NCI-H345 (cell line): ENCODE measurements at places on chromosomes 16 and 17.

GRCh38 chr17:17084317-17084835 is 42.1 kb downstream of the MPRIP start:
- DNase-seq: no peak

DNA sequence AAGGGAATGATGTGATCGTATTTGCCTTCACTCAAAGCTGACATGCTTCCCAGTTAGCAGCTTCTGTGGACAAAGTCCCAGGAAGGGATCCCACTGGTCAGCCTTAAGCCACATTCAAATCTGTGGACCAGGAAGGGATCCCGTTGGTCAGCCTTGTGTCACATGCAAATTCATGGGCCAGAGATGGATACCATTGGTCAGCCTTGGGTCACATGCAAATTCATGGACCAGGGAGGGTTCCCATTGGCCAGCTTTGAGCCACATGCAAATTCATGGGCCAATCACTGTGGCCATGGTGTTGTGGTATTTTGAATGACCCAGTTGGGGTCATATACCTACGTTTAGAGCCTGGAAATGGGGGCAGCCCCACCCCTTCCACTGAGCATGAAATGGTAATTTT is 201.6 kb downstream of the HS3ST4 start:
- DNase-seq: no peak

DNA sequence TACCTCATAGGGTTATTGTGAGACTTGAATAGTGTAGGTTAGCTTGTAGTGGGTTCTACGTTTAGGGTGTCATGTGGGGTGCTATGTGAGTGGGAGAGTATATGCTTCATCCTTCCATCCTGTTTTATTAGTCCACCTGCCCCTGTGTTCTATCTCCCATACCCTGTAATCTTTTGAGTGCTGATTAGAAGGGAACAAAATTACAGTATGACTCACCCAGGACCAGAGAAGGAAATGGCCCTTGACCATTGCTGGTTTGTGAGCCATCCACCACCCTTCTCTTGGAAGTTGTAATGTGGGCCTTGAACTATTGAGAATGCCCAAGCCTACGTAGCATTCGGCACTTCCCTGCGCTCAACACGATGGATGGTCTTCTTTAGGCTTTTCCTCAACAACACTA is 17.1 kb downstream of the SAP30BP start:
- no peak for DNase-seq

GRCh38 chr17:57379237-57379894 is 123.0 kb downstream of the MSI2 start:
- no peak for DNase-seq

DNA sequence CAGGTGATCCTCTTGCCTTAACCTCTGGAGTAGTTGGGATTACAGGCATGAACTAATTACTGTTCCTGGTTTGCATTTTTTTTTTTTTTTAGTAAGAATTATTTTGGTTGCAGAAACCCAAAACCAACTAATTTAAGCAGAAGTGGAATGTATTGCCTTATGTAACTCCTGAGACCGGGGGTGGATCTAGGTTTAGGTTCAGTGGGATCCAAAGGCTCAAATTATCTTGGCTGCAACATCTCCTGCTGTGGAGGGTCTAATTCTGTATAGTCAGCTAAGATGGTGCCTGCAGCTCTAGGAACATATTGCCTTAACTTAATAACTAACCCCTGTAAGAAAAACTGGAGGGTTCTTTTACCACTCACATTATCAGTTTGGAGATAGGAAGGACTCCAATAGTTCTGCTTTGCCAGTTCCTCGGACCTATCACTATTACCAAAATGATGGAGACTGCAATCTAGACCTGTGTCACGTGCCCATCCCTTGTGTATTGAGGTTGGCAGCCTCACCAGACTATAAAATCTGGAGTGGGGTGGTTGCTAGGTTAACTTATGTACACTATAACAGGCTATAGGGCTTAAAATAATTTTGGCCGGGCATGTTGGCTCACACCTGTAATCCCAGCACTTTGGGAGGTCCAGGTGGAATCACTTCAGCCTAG is 8.5 kb downstream of the SNTB2 start:
- no peak for DNase-seq

GRCh38 chr17:61369751-61370150 is 29.9 kb upstream of the TBX2 start:
- DNase-seq: no peak

DNA sequence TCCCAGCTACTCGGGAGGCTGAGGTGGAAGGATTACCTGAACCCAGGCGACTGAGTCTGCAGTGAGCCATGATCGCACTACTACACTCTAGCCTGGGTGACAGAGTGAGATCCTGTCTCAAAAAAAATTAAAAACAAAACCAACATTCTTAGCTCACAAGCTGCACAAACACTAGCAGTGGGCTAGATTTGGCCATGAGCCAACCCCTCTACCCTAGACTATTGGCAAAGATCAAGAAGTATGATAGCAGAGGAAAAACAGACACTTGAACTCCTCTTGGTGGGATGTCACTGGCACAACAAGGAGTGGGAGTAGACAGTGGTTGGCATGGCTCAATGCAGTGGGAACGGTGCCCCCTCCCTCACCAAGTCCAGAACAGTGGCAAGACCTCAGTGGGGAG is 19.6 kb upstream of the RIPOR1 start:
- no peak for DNase-seq

DNA sequence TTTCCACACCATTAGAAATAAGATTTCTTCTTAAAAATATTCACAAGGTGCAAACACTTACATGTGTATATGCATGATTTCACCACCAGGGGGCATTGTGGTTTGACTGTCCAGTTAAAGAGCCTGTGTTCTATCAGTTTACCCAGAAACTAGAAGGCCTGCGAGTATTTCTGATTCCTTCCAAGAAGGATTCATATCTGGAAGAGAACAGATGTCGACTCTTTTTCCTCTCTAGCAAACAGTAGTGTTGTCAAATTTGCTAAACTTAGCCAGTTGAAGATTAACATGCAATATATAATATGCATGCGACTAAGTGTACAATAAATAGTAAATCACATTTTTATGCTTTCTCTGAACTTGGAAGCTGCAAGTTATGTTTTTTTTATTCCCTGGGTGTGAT is 404.1 kb downstream of the WWOX start:
- DNase-seq: peak; percentile 47

DNA sequence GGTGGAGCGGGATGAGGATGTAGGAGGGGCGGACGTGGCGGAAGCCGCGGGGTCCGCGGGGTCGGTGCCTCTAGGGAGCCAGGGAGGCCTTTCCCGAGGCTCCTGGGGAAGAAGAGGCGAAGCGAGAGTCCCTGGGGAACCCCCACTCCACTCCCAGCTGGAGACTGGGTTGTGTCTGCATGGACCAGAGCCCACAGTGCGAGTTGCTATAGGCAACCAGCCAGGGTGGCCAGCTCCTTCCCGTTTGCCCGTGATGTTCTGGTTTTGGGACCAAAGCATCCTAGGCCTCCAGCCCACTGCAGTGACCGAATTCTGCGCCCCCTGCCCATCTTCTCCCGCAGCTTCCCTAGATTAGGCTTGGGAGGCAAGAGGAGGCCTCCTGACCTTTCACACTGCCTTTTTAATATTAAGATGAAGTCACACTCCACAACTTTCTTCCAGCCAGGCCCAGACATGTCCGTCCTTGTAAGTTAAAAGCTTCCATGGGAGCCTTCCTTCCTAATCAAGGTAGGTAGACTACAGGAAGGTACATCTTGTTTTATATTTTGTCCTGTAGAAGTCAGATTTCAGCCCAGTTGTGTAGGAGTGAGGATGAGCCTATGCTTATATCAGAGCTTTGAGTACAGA is 469 bp downstream of the AMZ2 start:
- DNase-seq: peak; percentile 74

- no peak for DNase-seq
Observed at GRCh38 chr16:58850019-58850677, 116.0 kb upstream of the GOT2 start.

- DNase-seq: no peak
Observed at GRCh38 chr17:18218756-18219415, 6.5 kb upstream of the LLGL1 start.

DNA sequence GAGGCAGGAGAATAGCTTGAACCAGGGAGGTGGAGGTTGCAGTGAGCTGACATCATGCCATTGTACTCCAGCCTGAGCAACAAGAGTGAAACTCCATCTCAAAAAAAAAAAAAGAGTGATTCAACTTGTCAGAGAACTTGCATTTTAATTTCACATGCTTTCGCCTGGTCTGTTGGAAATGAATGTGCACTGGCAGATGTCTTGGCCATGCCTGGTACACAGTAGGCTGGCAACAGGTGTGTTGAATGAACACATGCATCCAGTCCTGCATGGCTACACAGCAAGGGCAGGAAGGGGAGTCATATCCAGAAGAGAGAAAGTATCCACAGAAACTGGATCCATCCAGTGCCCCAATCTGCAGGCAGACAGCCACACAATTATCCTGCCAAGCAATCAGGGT is 11.5 kb downstream of the COG4 start:
- DNase-seq: no peak

- DNase-seq: no peak
Observed at GRCh38 chr16:8887952-8888560, 5.9 kb downstream of the LITAFD start.

GRCh38 chr16:11556945-11557720 is 29.6 kb downstream of the LITAF start:
- no peak for DNase-seq

DNA sequence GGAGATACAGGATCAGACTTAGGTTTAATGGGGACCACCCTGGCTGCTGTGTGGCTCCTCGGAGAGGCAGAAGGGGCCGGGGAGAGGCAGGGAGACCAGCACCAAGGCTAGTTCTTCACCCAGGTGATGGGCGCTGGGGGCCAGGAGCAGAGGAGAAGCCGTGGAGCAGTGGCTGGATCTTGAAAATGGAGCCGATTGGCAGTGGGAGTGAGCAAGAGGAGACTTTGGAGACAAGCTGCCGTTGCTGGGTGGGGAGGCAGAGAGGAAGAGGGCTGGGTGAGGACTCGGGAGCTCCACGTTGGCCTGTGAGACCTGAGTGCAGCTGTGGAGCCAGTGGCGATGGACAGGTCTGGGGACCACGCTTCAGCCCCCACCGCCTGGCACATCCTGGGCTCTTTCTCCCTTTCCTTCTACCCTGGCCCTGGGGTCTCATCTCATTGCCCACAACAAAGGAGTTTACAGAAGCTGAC is 9.0 kb downstream of the RAB11FIP4 start:
- no peak for DNase-seq

DNA sequence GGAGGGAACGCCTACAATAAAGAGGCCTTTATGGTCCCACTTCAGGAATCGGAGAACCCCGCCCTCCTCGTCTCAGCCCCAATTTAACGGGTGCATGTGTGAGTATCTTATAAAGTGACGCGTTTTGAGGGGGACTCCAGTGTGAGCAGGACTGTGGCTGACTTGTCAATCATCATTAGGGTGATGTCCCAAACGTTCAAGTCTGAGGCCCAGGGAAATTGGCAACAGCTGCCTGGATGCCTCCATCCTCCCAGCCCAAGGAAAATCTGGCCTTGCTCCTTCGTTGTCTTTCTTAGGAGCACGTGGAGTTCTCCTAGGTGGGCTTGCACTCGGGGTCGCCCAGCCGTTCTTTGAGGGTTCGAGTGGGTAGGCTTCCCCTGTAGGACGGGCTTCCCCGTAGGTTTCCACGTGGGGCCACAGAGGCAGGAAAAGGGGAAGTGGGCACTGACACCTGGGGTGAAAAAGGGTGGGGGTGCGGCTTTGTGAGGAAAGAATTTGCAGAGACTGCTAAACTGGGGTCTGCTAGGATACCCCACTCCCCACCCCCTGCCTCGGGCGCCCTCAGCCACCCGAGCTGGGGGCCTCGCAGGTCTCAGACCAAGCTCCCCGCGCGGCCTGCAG is 561 bp upstream of the HERPUD1 start:
- no peak for DNase-seq

DNA sequence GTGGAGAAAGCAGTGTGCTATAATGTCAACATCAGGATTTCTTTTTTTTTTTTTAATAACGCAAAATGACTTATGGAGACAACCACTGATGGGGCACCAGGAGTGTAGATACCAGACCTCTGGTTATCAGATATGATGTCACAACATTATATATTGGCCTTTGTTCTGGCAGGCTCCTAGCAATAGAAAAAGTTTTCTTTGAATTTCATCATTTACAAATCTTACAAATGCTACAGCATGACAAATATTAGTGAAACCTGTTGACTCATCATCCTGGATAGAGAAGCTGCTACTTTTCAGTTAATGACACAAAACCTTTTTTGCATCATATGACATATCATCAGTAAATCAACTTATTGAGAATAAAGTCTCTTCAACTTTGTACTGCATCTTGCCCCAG is 6.1 kb downstream of the THUMPD1 start:
- no peak for DNase-seq

DNA sequence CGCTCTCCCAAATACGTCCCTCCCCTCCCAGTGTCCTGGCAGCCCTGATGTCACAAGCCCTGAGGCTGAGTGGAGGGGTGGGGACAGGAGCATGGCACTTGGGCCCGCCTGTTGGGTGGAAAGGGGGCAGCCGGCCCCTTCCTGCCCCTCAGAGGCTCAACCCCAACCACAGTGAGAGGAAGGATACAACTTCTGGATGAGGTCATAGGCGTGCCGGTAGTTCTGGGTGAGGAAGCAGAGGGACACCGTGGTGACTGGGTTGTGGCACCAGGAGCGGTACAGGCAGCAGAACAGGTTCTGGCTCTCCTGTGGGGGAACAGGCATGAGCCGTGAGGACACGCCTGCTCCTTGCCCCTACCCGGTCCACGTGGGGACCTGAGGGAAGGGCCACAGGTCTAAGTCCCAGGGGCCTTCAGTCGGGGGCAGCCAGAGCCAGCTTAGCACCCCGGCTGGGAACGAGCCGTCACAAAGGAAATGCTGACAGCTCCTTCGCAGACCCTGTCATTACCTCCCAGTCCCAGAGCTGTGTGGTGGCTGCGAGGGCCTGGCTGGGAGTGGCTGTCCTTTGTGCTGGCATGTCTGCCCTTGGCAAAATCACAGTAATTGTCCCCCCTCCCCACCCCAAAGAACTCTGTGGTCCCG is 11.2 kb upstream of the MTSS2 start:
- no peak for DNase-seq

- DNase-seq: no peak
Observed at GRCh38 chr17:76255801-76256429, 9.2 kb upstream of the UBALD2 start.

DNA sequence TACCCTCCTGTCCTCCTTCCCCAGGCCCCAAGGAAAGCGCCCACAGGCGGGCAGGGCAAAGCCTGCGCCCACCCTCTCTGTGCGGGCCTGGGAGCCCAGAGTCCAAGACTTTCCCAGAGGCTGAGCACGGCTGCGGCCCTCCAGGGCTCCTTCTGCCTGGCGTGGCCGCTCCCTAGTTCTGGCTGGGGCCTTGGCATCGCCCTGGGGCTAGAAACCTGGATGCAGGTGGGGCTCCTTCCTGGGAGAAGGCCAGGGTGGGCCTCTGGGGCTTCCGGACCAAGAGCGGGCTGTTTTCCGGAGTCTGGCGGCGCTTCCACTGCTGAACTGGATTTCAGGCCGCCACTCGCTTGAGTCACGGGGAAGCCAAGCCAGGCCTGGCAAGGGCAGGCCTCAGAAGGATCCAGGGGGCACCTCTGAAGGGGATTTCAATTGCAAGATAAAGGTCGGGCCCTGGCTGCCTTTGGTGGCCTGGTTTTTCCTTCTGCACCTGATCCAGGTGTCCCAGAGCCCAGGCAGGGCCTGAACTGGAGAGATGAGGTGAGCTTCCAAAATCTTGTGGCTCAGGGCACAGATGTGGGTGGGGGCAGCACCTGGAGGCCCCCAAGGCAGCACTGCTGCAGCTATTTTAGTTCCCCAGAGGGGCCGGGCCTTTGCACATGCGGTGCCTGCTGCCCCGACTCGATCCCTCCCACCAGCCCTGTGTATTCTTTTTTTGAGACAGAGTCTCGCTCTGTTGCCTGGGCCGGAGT is 227.4 kb downstream of the MRTFB start:
- no peak for DNase-seq
